ENCODE measurements at places on chromosomes 3 and 15.
A peak's percentile ranks its signal among the peaks of the same experiment; 100 is the strongest.

- DNase-seq = no peak
These were observed 65.7 kb downstream of the CMTM8 start for GRCh38 chr3:32303977-32304881.

GRCh38 chr15:25090073-25090733 is 135.4 kb downstream of the SNRPN start:
- DNase-seq = no peak

GRCh38 chr3:134013280-134013679 is 16.4 kb downstream of the SLCO2A1 start:
- DNase-seq = no peak

DNA sequence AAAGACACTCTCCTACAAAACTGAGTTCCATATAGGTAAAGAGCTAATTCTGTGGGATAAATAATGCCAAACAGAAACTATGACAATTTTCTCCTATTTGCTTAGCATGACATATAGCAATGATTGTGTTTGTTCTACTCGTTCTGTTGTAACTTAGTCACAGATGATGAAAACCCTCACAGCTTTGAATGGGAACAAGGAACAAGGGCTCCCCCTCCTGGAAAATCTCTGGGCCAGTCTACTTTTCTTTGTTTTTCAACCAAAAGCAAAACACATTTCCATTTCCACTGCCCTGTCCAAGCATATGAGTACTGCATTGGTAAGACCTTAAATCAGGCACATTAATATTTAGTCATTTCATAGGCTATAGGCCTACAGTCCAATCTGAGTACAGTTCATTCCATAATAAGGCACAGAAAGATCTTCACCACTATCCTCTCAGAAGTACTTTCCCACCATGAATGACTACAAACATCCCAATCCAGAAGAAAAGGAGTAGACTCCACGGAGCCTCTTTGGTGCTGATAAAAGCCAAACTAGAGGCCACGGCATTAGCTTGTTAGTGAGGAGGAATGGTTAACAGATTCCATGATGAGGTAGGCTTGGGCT is 67.1 kb downstream of the ATP8B4 start:
- peak; percentile 93 for DNase-seq

DNA sequence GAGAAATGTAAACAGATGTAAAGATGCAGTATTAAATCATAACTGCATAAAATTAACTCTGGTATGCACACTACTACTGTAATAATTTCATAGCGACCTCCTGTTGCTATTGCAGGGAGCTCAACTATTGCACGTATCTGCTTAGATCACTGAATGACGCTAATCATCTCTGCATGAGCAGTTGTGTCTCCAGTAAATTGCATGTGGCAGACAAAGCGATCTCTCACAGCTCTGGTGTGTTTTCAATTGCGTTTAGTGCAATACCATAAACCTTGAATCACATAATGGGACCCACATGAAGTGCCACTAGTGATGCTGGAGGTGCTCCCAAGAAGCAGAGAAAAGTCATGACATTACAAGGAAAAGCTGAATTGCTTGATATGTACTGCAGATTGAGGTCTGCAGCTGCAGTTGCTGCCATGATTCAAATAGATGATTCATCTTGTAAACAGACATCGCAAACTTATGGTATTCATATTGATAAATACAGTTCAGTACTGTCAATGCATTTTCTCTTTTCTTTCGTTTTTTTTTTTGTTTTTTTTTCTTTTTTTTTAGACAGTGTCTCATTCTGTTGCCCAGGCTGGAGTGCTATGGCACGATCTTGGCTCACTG is 30.2 kb upstream of the LCTL start:
- no peak for DNase-seq

- DNase-seq = peak; percentile 25
These were observed 142.6 kb upstream of the CFAP20DC start for GRCh38 chr3:59192473-59192872.

DNA sequence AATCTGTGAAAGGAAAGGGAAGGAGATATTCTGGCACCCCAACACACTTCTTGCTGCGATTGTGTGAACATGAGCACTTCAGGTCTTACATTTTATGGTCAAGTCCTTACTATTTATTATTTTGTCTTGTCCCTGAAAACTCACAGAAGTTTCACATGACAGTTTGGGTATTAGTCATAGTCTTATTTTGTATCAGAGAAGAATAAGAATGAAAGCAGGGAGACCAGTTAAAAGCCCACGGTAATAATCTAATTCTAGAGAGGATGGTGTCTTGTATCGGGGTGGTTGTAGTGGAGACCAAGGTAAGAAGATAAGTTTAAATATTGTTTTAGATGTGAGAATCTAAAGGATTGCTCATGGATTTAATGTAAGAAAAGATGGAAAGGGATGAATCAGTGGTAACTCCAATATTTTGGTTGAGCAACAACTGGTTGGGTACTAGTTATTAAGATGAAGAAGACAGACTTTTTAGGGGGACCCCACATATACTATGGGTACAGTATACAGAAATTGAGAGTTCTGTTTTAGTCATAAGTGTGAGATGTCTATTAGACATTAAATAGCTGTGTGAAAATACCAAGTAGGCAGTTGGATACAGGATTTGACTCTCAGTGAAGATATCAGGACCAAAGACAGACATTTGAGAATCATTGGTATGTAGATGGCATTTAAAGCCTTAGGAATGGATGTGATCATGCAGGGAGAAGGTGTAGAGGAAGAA is 227.6 kb downstream of the MFSD1 start:
- DNase-seq = no peak

DNA sequence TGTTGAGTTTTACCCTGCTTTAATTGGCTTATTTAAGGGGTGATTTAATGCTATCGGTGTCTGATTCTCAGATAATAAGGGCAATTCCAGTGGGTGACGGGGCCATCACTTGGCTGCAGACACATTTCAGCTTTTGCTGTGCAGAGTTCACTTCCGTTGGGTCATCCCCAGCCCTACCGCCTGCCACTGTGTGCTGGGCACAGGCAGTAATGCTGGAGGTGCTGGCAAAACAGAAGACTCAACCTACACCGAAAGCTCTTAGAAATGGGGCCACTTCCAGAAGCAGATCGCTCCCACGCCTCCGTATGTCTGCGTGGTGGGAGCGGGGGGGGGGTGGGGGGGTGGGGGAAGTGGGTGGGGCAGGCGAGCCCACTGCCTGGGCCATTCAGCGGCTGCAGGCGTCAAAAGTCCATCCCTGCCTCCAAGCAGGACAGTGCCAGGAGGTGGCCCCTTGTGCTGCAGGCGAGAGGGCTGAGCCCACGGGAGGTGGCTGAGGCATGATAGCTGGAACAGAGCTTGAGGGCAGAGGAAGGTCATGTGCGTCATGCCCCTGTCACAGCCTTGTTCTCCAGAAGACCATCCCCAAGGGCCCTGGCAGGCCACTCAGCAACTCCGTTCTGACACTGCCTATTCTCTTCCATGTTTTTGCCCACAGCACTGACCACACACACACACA is 128.3 kb downstream of the ATP10A start:
- DNase-seq = no peak

- no peak for DNase-seq
These were observed 89.4 kb downstream of the IGF1R start for GRCh38 chr15:98737721-98738120.

Measured in cardiac fibroblast (primary cell).